Effector CD8-positive, alpha-beta T cell (primary cell): ENCODE measurements at places on chromosomes 12 and 14.

GRCh38 chr12:90013409-90013808 lies 304.8 kb upstream of the ATP2B1 start:
- DNase-seq = no peak

- DNase-seq = no peak
These were observed 826 bp downstream of the ACADS start for GRCh38 chr12:120726510-120726793.

DNA sequence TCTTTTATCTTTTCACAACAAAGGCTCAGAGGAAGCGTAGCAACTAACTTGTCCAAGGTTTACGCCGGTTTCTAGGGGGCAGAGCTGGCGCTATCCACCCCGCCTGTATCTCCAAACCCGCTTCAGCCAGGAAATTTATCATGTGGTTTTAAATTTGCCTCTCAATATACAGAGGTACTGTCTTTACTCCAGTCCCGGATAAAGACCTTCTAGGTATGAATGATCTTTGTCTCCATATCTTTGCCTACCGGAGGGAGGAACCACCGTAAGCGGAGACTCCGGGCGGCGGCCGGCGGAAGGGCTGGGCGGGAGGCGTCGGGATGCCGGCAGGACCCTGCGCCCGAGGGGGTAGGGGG lies 693 bp upstream of the RIMKLB start:
- DNase-seq = no peak

GRCh38 chr12:6695313-6696045 lies 5.1 kb downstream of the PIANP start:
- no peak for DNase-seq

GRCh38 chr12:19196959-19197630 lies 67.6 kb downstream of the PLEKHA5 start:
- no peak for DNase-seq

DNA sequence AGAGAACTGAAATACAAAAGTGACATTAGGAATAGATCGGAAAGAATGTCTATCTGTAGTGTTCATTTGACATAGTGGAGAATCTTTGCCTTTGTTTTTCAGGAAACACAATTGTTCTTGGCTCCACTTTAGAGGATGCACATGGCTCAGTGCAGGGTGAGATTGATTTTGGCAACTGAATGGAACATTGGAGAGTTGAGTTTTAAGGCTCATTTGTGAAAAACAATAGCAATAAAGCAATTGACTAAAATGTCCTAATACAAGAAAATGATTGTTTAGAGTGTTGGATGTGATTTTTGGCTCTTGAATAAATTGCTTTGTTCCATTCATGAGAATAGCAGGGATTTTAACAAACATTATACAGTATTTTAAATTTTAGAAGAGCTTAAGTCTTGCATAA lies 116.4 kb downstream of the SLC38A1 start:
- no peak for DNase-seq

DNA sequence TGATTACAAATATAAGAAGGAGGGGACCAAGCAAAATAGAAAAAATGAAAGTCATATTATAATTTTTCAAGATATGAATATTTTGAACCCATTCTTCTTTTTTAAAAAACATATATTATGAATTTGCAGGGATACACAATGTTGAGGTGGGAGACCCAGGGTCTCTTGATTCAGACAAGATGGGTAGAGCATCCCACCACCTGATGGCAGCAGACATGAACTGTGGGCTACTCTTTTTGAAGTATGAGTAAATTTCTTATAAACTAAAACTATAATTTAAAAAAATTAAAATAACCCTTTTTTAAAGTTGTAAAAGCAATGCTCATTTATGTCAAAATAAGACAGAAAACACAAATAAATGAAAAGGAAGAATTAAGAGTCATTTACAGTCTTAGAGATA lies 202.7 kb upstream of the PRICKLE1 start:
- DNase-seq = no peak
